ENCODE measurements at places on chromosomes 4 and X.

DNA sequence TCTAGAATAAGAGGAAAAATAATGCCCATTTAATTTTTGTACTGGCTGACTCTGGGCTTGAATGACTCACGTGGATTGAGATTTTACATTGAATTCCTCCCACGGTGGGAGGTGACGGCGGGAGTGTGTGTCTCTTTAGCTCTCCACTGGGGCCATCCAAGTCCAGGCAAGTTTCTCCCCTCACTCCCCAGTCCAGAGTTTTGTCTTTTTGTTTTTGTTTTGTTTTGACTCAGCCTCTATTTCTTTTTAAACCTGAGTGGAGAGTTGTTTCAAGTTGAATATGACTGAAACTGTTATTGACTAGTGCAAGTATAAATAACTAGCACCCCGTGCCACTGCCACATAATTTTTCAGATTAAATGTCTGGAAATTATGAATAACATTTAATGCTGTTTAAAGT is 13.6 kb downstream of the CHST7 start:
- DNase-seq: no peak

- no peak for DNase-seq
Observed at GRCh38 chr4:137427411-137427810, 104.9 kb downstream of the PCDH18 start.

DNA sequence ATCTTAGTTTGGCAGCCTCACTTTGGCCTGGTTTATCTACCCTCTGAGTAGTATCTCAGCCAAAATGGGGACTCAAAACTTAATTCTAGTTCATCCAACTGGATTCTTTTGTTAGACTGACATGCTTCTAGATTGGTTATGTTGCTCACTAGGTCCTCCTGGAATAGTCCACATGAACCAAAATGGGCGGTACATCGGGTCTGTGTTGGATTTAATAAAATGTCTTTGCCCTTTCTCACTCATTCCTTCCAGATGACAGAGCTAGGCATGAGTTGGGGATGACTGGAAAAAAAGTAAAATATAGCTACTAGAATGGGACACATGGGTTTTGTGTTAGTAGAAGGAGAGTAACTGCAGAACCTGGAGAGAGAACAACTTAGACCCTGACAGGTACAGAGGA is 247.9 kb downstream of the CCSER1 start:
- DNase-seq: no peak

GRCh38 chrX:100995469-100995868 is 26.0 kb downstream of the ARL13A start:
- no peak for DNase-seq

GRCh38 chr4:78552389-78553042 is 946 bp downstream of the ANXA3 start:
- no peak for DNase-seq

- DNase-seq: no peak
Observed at GRCh38 chr4:86401826-86402225, 42.0 kb upstream of the MAPK10 start.

- no peak for DNase-seq
Observed at GRCh38 chrX:16930392-16930791, 16.1 kb upstream of the REPS2 start.

GRCh38 chr4:47814618-47815295 is 23.1 kb downstream of the CORIN start:
- no peak for DNase-seq

DNA sequence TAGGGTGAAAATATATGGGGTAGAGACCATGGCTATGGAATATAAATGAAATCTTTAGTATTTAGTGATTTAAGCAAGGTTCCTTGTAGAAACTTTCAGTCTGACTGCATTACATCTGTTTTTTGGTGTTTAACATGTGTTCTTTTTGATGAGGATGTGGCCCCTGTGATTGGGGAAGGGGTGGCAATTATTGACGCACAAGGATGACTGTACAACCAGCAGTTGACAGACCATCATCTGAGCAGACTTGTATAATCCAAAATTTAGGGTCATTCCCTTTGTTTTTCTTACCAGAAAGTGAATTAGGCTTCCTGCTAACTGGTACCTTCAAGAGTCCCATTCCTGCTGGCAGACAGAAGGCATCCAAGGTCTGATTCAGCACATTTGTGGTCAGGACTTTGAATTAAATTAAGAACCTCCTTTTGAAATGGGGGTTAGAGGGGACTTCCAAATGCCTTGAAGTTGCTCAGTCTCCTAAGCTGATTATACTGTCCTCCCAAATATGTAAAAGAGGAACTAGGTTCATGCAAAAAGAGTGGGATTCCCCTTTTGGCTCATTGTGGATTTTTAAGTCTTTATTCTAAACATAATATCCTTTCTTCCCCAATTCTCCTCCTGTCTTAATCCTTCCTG is 112.4 kb upstream of the CXCL13 start:
- no peak for DNase-seq

DNA sequence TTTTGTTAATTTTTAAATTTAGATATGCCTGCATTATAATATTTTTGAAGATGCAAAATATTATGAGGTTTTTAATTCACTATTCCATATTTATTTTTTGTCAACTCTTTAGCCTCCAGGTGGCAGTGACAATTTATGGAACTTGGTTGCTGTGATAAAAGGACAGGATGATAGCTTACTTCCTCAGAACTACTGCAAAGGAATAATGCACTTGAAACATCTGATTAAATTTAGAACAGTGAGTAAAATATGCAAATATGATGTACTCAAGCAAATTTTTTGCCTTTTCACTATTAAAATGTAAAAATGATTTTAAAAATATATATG is 45.1 kb downstream of the SPATA4 start:
- no peak for DNase-seq

DNA sequence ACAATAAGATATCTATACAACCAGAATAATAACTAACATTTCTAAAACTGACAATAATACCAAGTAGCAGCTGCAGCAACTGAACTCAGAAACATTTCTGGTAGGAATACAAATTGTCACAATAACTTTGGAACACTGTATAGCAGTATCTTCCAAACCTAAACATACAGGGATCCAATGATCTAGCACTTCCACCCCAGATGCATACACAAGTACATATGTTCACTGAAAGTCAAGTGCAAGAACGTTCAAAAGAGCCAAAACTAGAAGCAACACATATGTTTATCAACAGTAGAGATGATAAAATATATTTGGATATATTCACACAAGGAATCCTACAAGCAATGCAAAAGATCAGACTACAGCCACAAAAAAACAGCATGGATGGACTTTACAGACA is 46.2 kb downstream of the MAPK10 start:
- DNase-seq: no peak

- DNase-seq: no peak
Observed at GRCh38 chr4:69881173-69881773, 21.3 kb upstream of the SULT1E1 start.

DNA sequence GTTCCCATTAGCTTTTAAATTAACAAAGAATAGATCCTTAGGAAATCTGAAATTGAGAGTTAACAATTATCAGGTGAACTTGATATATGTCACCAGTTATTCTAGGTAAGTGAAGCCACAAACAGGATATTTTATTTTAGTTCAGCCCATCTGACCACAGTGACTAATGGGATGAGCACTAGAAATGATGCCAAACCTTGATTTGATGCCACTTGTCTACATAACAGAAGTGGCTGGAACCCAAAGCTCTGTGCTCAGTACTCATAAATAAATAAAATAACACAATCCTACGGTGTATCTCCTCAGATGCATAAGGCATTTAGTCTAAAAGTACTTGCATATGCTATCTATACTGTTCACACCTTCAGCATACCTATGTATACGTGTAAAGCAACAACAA is 12.2 kb downstream of the SLITRK4 start:
- DNase-seq: no peak

- DNase-seq: no peak
Observed at GRCh38 chr4:3783693-3784306, 17.6 kb downstream of the ADRA2C start.

DNA sequence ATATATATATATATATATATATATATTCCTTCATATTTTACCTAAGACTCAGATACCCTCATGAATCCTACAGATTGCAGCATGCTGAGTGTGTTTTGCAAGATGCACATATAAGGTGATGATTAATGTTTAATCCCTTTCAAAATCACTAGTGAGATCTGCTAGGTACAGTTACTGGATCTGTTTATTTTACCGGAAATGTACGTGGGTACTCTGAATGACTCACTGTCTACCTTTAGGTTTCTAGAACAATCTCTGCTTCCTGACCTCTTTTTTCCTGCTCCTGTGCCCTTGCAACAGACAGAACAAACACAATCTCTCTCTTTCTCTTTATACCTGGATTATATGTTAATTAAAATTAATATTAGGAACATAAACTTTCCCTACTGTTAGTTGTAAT is 379.6 kb downstream of the FAM133A start:
- DNase-seq: no peak

GRCh38 chr4:107278791-107279483 is 242.8 kb upstream of the DKK2 start:
- DNase-seq: no peak

GRCh38 chrX:153649915-153650782 is 3.1 kb downstream of the DUSP9 start:
- no peak for DNase-seq

DNA sequence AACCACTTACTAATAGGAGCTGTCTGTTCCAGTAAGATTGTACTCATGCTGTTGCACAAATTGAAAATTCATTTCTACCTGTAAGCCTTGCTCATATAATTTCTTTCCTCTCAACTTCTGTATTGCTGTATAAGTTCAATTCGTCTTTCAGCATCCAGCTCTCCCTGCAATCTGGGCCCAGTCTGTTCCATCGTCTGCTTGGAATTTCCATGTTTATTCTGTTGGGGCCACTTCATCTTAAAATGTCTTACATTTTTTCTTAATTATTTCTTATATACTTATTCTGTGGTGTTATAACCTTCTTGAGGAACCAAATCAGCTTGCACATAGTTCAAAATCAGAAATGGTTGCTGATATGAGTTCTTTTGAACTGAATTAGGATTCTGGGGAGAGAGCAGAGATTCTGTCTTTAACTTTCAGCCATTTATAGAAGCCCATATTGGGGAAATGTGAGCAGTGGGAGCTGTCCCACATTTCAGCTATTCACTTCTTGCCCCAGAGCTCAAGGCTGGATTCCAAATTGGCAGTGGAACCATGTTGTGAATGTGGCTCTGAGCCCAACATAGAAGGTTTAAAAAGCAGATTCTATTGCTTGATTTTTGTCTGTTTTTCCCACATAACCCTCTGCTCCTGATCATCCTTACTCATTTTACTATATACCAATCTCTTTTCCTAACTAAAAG is 291.9 kb downstream of the BMPR1B start:
- DNase-seq: no peak

GRCh38 chr4:126238013-126238412 is 923.3 kb downstream of the FAT4 start:
- DNase-seq: no peak

- no peak for DNase-seq
Observed at GRCh38 chr4:79317711-79318110, 8.2 kb downstream of the NAA11 start.

DNA sequence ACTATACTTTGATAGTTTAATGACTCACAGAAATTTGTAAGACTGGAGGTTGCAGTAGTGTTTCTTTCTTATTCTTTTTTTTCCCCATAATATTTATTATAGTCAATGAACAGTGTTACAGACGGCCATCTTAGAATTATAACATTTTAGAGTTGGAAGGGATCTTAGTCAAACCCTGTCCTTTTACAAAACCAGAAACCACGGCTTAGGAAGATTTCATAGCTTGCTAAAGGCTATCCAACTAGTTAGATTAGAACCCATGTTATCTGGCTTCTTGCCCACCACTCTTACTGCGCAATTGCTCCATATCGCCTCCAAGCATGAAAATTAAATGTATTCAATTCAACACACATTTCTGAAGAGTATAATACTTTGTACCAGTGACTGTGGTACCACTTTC is 1.1 kb downstream of the XIAP start:
- no peak for DNase-seq

- DNase-seq: no peak
Observed at GRCh38 chr4:168667376-168667775, 170.5 kb downstream of the PALLD start.

GRCh38 chr4:6924361-6924779 is 14.7 kb downstream of the TBC1D14 start:
- no peak for DNase-seq

DNA sequence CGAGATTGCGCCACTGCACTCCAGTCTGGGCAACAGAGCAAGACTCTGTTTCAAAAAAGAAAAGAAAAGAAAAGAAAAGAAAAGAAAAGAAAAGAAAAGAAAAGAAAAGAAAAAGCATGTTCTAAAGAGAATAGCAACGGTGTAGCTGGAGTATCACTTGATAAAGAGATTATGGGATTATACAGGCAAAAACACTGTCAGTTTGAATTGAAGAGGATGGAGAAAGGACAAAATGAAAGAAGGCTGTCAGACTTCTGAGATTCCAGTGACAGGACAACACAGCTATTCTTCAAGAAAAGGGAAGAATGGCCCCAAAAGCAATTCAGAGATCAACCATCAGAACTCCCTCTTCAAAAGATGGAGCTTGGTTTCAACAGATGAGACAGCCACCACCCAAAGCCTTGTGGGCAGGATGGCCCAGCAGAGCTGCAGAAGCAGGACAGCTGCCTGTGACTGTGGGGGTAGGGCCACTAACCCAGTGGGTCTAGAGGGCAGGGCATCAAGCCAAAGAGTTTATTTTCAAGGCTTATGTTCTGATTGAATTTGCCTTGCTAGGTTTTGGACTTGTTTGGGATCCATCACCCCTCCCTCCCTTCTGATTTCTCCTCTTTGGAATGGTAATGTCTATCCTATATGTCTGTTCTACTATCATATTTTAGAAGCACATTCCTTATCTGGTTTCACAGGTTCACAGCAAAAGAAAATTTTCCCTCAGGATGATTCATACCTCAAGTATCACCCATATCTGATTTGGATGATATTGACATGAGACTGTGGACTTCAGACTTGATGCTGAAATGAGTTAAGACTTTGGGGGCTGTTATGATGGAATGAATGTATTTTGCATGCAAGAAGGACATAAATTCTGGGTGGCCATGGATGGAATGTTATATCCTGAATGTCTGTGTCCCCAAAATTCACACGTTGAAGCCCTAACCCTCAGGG is 17.5 kb downstream of the RFC1 start:
- no peak for DNase-seq

DNA sequence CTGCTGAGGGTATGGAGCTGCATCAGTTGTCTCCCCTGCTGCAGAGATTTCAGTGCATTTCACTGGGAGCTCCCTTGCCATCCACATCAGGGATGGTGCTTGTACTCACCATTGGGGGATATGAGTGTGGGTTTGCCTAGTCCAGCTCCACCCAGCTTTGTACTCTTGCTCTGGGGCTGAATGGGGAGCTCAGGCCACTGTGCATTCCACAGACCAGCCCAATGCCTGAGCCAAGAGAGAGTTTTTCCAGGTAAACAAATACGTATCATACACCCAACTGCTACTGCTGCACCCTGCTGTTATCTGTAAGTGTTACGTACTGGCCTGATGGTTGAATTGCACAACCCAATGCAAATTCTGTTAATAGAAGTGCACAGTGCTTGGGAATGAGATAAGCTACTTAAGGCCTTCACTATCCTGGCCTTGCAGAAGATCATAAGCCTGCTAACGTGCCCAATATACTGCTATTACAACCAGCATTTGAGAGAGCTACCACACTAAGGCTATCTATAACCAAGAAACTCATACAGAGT is 205.0 kb upstream of the DMD start:
- DNase-seq: no peak
